Endothelial cell of umbilical vein (primary cell): ENCODE measurements at places on chromosomes 12 and 14. TPM values are rescaled to one million over a fixed set of nuclear protein-coding genes. Genes with fewer than 3 reads are reported as not detected.
A peak's percentile ranks its signal among the peaks of the same experiment; 100 is the strongest.

ZNF740 gene
- polyA plus RNA-seq: 7.9 and 10.5 TPM in 2 replicates

NTF3 gene
- not detected in 2 replicates for polyA plus RNA-seq

TMTC3 gene
- 6.5 and 7.8 TPM in 2 replicates for polyA plus RNA-seq

DNA sequence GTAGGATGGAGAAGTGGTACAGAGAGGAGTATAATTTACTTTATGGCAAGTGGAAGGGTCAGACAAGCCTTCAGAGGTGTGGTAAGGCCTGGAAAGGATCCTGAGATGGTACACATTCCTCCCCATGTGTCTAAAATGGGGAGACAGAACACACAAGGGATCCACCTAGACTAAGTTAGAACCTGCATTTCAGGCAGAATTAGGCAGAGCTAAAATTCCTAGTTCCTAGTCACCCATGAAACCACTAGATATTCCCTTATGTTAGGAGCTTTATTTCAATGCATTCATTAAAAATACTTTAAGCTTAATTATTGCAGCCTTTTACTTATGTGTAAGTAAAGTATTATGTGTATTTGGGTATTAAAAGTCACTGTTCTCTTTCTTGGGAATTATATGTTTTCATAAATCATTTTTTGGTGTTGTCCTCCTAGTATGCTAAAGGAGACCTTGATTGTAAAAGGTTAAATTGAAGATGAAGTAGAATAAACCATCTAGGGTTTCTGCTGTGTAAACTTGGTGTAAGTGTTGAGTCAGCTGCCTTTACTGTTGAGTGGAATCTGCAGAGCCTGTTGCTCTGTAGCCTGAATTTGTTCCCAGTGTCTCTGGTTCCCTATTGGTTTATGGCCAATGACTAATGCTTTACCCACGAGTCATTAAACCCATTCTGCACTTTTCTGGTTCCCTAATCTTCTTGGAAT, 423.2 kb downstream of the ATP23 start:
- no peak for DNase-seq

- DNase-seq: no peak
Measured at GRCh38 chr14:100651999-100652508, 64.8 kb upstream of the BEGAIN start.

DNA sequence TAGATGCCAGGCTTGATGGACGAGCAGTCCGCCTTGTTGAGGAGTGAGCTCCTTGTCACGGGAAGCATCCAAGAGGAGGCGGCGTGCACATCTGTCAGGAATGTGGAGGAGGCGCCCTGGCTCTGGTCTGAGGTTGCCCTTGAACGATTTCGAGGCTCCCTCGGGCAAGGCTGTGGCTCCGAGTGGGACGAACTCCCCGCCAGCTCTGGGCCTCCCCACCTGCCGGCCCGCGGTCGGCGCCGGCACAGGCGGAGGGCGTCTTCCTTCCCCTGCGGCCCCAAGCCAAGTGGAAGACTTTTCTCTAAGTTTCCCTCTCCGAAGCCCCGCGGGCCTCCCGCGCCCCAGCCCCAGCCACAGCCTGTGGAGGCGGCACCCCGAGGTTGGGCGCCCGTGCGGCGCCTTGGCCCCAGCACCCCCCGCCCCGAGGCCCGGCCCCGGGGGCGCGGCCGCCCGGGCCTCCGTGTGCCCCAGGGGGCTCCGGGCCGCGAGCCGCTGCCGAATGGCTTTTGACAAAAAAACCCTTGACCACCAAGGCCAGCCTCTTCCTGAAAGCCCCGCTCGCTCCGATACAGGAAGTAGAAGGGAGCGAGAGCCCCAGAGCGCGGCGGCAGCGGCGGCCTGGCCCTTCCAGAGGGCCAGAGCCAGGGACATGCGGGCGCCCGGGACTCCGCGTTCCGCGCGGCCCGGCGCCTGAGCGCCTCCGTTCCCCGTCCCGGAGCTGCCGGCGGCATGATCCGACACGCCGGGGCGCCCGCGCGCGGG, at the start of gene RIN3:
Gene RIN3 (plus strand): TSS at position 578 of the 762 bp plus-strand sequence. CDS start 152 bp downstream, at position 730.
- DNase-seq: peak; percentile 48

DNA sequence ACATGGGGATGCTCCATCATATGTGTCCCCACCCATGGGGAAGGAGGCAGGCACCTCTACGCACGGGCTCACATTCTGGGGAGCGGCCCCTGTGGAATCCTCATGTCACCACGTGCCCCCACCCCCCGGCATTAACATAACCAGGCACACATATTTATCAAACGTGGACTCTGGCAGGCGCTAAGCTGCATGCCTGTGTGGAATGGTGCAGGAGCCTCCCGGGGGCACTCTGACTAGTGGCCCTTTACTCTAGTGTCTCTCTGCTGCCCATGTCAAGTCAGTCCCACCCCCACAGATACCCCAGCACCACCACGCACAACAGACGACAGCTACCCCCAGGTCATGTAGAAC, 66.1 kb downstream of the CCDC88C start:
- no peak for DNase-seq

GRCh38 chr12:93098077-93098476, 169.0 kb upstream of the EEA1 start:
- DNase-seq: peak; percentile 53

DNA sequence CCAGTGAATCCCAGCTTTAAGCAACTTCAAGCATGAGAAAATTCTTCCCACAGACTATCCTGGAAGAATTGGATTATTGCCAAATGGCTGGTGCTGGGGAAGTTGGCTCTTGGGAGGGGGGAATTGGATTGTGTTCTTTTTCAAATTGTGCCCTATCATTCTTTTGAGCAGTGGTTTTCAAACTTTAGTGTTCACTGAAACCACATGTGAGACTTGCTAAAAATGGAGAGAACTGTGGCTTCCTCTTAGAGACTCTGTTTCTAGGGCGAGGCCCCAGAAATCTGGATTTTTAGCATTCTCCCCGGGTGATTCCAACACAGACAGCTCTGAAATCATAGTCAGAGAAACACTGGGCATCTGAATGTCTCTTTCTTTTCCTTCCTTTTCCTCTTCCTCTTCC, 14.3 kb upstream of the OTUB2 start:
- no peak for DNase-seq

GRCh38 chr12:90233168-90234100, 524.8 kb upstream of the ATP2B1 start:
- DNase-seq: no peak

- peak; percentile 71 for DNase-seq
Measured at GRCh38 chr12:32482226-32482625, 82.9 kb downstream of the FGD4 start.

GRCh38 chr12:44874981-44875416, 1.1 kb downstream of the NELL2 start:
- DNase-seq: peak; percentile 4

DNA sequence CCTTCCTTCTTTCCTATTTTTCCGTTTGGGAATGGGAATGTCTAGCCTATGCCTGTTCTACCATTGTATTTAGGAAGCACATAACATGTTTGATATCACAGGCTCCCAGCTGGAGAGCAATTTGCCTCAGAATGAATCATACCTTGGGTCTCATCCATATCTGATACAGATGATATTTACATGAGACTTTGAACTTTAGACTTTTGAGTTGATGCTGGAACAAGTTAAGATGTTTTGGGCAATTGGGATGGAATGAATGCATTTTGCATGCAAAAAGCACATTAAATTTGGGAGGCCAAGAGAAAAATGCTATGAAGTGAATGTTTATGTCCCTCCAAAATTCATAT, 61.9 kb upstream of the BEGAIN start:
- DNase-seq: peak; percentile 61

- DNase-seq: no peak
Measured at GRCh38 chr12:60078026-60078425, 482.2 kb downstream of the SLC16A7 start.
